GM12878 (cell line): ENCODE measurements at places on chromosomes 1 and 21.
A peak's percentile ranks its signal among the peaks of the same experiment; 100 is the strongest.

GRCh38 chr1:117392771-117393170, 25.5 kb downstream of the MAN1A2 start:
- no peak for DNase-seq

- peak; percentile 11 for DNase-seq
Observed at GRCh38 chr1:174262349-174263241, 103.3 kb downstream of the RABGAP1L start.

DNA sequence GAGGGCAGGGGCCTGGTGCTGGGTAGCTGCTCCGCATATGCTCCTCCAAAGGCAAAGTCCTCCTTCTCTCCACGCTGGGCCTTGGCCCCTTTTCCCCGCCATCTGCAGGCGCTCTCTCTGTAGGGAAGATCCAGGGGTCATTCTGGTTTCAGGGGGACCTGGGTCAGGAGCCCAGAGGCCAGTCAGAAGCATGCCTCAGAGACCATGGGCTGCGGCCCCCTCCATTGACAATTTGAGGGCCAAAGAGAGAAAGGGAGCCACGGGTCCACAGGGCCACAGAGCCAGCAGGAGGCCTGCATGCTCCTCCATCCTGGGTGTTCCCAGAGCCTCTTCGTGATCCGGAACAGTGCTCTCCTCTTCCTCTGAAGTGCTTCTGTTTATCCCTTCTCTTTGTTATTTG, 2.1 kb upstream of the CLDN19 start:
- DNase-seq, result no peak

- no peak for DNase-seq
Observed at GRCh38 chr21:15134701-15135470, 70.1 kb upstream of the NRIP1 start.

GRCh38 chr1:6581561-6582305, 1.9 kb downstream of the ZBTB48 start:
- no peak for DNase-seq

- DNase-seq, result no peak
Observed at GRCh38 chr1:1616045-1616790, 918 bp downstream of the MIB2 start.

GRCh38 chr1:23099171-23099536, 69.5 kb downstream of the LUZP1 start:
- DNase-seq, result no peak

- DNase-seq, result no peak
Observed at GRCh38 chr1:28104866-28105467, 16.6 kb upstream of the EYA3 start.

- no peak for DNase-seq
Observed at GRCh38 chr1:232901255-232901654, 49.2 kb upstream of the NTPCR start.

- DNase-seq, result no peak
Observed at GRCh38 chr1:159436469-159436868, 3.1 kb upstream of the OR10J1 start.

- DNase-seq, result no peak
Observed at GRCh38 chr1:200041337-200042118, 14.0 kb downstream of the NR5A2 start.

DNA sequence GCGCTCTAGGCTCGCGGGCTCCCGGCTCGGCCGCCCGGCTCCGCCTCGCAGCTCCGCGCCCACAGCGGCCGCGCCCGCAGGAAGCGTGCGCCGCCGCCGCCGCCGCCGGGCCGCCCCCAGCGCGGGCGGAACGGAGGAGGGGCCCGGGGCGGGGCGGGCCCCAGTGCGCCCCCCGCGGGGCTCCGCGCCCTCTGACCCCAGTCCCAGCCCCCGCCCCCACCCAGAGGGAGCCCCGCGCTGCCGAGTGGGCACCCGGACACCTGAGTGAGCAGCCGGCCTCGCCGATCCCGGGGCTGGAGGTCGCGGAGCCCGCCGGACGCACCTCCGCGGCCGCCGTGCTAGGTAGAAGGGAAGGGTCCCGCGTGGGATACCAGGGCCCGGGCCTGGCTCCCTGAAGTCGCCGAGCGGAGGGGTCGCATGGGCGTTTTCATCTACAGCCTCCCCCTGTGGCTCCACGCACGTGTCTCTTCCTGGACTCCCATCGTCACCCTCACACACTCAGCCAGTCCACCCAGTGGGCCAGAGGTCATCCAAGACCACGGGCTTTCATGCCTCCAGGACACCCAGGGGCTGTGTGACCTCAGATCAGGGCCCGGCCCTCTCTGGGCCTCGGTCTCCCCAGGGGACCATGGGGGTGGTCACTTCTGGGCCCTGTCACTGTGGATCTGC, at the start of gene SDC3:
SDC3 (minus strand) TSS at position 63 of the 669 bp plus-strand sequence. CDS start 172 bp downstream, outside the sequence.
- no peak for DNase-seq

DNA sequence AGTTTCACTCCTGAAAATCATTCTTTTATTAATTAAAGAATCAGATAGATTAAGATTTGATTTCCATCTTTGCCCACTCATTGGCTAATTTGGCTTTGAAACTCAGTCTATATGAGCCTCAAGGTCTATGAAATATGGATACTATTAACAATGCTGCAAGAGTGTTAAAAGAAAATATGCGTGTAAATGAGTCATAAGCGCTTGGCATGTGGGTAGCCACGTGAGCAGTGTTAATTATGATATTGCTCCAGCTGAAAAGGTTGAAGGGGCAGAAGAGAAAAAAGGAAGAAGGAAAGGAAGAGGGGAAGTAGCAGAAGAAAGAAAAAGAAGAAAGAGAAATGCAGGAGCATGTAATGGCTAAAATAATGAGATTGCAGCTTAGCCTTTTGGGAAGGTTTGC, 151.4 kb downstream of the CHRM3 start:
- no peak for DNase-seq

DNA sequence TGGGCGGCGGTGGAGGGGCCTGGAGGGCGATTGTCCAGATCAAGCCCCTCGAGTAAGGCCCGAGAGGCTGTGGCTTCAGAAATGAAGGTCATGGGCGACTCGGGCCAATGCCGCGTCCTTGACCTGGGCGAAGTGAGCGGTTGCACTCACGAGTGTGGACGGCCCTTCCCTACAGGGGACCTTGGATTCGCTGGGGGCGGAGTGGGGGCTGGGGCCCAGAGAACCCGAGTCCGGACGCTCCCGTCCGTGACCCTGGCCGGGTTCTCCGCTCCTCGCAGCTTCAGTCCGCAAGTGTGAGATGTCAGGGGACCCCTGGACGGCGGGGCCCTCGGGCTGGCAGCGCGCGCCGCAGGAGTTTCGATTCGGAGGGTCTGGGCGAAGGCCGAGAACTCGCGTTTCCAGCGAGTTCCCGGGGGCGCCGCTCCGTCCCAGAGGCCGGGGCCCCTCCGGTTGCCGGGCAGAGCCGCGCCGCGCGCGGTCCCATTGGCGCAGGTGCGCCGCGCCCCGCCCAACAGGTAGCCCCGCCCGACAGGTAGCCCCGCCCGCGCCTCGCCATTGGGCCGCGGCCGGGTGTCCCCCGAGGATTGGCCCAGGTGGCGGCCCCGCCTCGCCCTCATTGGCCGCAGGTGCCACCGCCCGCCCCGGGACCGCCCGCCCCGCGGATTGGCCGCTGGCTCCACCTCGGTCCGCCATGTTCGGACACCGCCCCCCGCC, at the start of gene PRKCZ:
PRKCZ (plus strand) TSS at position 694 of the 714 bp plus-strand sequence. CDS start 220 bp downstream, outside the sequence.
- DNase-seq, result peak; percentile 28

DNA sequence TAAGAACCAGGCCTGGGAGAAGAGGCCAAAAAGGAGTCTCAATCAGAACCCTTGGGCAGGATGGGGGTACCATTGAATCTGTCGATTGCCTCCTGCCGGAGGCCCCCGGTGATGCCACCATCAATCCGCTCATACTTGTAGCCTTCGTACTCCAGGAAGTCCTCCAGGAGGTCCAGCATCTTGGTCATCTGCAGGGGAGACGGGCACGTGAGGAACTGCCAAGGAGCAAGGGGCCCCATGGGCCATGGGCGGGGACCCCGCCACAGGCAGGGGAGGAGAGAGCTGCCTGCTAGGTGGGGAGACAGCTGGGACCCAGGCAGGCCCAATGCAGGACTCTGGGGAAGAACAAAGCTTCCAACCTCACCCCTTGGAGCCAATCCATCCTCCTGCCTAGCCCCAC, 48.6 kb downstream of the CHD5 start:
- DNase-seq, result no peak

- no peak for DNase-seq
Observed at GRCh38 chr1:67869233-67869632, 36.0 kb upstream of the GNG12 start.

DNA sequence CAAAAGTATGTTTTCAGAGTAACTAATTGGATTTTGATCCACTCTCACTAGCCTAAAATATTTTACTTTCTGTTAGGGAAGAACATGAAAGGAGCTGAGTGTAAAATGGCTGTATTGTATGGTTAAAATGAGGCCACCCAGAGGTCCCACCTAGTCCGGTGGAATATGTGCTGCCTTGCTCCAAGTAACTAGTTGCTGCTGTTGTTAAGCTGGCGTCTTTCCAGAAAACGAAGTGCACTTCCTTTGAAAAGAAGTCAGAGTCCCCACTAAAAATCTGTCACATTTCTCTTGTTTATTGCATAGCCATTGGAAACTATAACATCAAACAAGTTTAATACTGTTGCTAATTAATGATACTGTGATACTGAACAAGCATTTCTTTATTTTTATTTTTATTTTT, 3.2 kb downstream of the SLC25A33 start:
- DNase-seq, result no peak

- DNase-seq, result no peak
Observed at GRCh38 chr1:219147571-219148019, 26.1 kb upstream of the LYPLAL1 start.

- DNase-seq, result no peak
Observed at GRCh38 chr21:38965910-38966504, 160.3 kb downstream of the ETS2 start.

GRCh38 chr1:184433956-184434502, 47.2 kb downstream of the C1orf21 start:
- DNase-seq, result no peak

DNA sequence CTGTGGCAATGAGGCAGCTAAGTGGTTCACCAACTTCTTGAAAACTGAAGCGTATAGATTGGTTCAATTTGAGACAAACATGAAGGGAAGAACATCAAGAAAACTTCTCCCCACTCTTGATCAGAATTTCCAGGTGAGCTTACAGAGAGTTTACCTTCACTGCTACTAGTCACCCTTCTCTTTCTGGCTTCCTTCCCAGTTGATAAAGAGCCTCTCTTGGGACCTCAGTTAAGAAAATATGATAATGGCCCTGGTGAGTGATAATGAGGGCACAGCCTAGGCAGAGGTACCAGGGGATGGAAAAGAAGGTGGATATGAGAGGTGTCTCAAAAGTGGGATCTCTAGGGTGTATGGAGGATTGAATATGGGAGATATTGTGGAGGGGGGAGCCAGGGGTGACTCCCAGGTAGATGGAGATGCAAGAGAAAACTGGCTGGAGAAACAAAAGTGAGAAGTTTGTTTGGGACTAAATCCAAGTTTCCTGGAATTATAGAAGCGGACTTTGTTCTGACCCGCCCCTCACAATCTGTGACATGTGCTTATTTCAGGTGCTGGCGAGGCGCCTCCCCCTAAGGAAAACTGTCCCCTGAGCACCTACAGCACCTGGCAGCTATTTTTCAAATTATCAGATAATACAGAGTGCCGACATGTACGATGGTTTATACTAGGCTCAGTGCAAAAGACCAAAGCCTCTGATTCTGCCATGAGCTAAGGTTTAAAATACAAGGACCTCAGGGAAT, 13.7 kb downstream of the MTARC2 start:
- DNase-seq, result no peak

DNA sequence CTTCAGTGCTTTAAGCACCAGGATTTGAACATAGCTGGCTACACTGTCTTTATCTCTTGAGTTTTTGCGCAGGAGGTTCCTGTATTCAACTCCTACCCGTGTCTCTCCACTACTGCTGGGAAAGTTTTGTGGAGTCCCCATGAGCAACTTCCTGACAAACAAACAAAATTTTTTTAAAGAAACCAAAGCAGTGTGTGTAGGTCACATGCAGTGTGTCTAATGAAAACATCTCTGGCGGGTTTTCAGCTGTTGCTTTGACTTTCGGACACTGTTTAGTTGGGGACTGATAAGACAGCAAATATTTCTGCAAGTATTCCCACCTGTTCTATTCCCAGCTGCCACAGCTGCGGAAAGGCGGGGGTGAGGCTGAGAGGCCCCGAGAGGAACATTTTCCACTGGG, 2.0 kb downstream of the PSEN2 start:
- DNase-seq, result no peak

DNA sequence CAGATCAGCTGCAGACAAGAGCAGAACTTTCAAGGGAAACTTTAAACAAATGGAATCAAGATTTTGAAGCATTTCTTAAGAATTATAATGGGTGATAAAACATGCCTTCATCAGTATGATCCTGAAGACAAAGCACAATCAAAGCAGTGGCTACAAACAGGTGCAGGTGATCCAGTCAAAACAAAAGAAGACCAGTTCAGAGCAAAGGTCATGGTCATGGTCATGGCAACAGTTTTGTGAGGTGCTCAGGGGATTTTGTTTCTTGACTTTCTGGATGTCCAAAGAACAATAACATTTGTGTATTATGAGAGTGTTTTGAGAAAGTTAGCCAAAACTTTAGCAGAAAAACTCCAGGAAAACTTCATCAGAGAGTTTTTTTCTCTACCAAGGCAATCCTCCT, 681.7 kb upstream of the PTBP2 start:
- no peak for DNase-seq

DNA sequence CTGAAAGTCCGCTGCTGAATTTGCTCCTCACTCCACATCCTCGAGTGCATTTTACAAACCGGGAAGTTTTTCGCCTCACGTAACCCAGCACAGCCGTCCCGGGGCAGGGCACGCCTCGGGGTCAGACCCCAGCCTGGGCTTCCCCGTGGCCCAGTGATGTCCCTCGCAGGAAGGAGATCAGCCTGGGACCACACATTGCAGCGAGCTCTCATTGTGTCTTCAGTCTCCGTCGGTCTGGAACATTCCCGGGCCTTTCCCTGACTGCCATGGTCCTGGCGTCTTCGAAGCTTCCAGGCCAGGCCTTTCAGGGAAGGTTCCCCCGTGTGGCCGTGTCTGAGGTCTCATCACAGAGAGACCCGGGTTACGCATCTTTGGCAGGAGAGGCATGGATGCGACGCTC, 43.5 kb downstream of the MORN1 start:
- no peak for DNase-seq

- DNase-seq, result no peak
Observed at GRCh38 chr1:115088115-115088778, 1.1 kb downstream of the TSPAN2 start.

DNA sequence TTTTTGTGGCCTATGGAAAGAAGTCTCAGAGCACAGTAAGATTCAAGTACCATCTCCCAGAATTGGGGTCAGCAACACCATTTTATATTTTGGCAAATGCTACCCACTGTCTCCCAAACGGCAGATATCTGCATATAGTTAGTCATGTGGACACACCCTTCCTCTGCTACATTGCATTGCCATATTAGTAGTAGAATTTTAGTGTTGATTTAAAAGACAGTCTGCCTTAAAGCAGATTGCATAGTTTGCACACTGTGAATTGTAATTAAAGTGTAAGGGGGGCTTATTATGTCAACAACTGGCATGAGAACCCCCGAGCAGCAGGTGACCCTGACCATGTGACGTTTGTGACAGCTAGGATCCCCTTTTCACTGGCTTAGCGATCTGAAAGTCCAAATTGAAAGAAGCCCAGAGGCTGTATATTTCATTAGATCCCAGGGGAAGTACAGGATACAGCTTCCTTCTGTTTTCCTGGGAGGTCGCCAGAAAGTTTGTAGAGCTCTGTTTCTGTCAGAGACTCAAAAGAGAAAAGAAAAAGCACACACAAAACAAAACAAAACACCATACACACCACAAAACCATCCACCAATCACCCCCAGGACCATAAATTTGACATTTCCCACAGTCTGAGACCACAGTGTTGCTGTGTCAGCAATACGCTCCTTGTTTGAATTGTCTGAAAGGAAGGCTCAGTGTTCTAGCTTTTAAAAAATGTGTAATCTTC, 172.4 kb downstream of the NFIA start:
- DNase-seq, result no peak
